ENCODE measurements at places on chromosomes 1 and 21.
A peak's percentile ranks its signal among the peaks of the same experiment; 100 is the strongest.

DNA sequence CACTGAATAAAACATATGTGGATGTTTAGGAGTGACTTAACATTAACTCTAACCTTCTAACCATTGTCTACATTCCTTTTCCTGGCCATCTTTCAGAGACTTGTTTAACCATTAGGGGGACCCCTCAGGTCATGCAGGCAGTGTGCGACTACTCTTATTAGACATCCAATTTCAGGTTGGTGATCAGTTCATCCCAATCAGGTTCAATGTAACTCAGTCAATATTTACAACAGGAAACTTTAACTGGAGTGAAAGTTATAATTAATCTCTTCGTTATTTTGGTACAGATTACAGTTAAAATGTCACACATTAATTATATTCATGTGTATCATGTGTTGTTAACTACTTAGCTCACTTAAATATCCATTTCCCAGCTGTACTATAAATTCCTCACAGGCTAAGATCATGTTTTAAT is 68.8 kb upstream of the RGS1 start:
- DNase-seq, result peak; percentile 5

DNA sequence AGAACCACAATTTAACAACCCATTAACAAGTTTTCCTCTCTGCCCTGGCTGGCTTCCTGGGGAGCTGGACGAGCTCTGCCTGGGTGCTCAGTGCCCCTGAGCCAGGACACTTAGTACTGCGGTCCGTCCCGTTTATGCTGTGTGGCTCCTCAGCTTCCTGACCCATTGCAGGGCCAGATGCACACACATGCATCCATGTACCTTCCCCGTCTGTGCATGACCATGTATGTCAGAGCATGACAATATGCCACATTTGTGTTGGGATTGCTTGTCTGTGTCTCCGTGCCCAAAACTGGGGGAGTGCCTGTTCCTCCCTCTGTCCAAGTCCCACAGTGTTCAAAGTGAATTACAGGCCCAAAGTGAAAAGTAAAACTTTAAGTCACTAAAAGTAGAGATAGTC is 9.7 kb upstream of the TFF3 start:
- DNase-seq, result no peak

- DNase-seq, result no peak
These were observed 1.2 kb upstream of the UBAP2L start for GRCh38 chr1:154219541-154219940.

DNA sequence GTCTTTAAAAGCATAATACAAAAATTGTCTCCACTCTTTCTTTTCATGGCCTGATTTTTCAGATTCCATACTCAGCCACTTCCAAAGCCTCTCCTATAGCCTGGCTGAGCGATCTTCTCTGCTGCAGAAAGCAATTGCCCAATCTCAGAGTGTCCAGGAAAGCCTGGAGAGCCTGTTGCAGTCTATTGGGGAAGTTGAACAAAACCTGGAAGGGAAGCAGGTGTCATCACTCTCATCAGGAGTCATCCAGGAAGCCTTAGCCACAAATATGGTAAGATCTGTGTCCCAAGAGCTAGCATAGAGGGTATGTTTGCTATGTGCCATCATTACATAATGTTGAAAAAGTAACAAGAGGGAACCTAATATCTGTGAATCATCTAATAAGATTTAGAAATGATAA is 130.7 kb upstream of the BMP8A start:
- DNase-seq, result no peak

DNA sequence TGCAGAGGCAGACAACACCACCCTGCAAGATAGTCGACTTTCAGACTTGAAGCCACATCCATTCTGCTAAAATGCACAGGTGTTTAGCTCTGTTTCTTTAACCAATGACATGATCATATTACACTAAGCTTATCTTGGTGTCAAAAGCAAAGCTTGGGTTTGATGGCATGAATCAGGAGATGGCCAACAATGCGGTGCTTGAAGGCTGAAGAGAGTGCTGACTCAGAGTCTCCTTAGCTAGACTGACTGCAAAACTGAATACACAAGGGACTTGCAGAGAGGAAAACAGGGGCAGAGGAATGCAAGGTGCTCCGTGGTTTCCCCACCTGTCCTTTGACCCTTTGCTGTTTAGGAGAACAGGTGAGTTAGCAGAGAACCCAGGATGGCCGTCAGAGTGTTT is 262.6 kb downstream of the SIPA1L2 start:
- DNase-seq, result no peak

GRCh38 chr1:201495551-201496295 is 11.2 kb downstream of the CSRP1 start:
- no peak for DNase-seq

- DNase-seq, result no peak
These were observed 148.0 kb upstream of the C1orf174 start for GRCh38 chr1:4048076-4048475.

DNA sequence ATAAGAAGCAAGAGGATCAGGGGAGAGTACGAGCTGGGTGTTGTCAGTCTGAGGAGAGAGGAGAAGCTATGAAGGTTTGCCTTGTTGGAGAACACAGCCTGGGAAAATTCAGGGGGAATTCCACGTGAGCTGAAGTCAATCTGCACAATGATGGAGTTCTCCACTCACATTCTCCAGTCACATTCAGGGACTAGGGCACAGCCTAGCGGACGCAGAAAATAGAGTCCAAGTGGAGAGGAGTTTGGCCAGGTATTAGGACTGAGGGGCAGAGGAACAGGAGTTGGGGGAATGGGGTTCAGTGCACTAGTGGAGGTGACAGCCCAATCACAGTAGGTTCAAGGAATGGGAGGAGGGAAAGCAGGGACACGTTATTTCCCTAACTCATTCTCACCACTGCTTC is 124.0 kb downstream of the KCNH1 start:
- DNase-seq, result no peak

GRCh38 chr1:170290276-170290675 is 144.5 kb downstream of the NTMT2 start:
- DNase-seq, result no peak

GRCh38 chr1:119859647-119860046 is 36.7 kb downstream of the ADAM30 start:
- peak; percentile 65 for DNase-seq

DNA sequence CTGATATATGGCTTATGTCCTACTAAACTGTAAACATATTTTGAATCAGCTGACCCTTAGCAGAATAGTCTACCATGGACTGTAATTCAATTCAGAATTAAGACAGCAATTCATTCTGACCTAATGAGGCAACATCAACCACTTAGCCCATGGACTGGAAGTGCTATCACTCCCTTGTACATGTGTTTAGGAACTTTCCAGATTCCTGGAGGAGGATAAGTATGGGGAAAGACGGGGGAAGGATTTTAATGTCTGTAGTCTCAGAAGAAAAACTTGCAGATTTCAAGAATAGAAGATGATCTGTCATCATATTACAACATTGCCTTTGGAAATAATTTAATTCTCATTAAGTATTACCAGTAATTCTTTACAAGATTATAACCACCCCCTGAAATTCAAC is 56.3 kb downstream of the PTGFR start:
- DNase-seq, result no peak

GRCh38 chr1:103341377-103341880 is 184.1 kb upstream of the RNPC3 start:
- DNase-seq, result no peak

- DNase-seq, result no peak
These were observed 7.1 kb downstream of the MORN1 start for GRCh38 chr1:2384130-2384860.

- no peak for DNase-seq
These were observed 16.0 kb upstream of the OLIG1 start for GRCh38 chr21:33053951-33054350.

DNA sequence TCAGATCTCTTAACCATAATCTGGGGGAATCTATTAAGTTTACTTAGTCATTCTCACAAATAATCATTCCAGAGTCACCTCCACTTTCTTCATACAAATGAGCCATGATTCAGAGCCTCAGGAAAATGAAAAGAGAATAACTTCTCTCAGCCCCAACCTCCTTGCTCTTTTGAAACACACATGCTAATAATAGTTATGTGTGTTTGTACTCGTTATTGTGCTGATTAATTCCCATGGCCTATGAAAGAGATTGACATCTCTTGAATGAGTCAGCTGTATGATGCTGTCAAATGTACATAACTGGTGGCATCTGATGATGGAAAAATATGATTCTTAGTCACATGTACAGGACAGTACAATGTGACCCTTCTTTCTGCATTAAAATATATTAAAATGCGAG is 41.5 kb downstream of the DTL start:
- no peak for DNase-seq

GRCh38 chr1:82867781-82868180 is 1067.0 kb downstream of the ADGRL2 start:
- DNase-seq, result no peak

DNA sequence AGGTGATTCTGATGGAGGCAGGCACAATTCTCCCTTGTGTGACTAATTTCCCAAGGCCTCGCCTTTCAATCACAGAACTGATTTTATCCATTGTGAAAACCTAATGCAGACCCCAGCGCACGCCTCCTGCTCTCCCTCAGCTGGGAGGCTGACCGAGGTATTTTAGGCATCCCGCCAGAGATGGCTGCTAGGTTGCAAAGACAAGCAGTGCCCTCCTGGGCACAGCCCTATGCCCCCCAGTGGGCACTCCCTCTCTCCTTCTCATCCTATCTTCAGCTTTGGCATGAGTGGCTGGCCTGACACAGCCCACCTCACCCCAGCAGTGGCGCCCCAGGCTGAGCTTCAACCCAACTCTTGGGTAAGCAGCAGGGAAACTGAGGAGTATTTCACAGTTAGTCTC is 24.2 kb upstream of the ZNF648 start:
- no peak for DNase-seq

DNA sequence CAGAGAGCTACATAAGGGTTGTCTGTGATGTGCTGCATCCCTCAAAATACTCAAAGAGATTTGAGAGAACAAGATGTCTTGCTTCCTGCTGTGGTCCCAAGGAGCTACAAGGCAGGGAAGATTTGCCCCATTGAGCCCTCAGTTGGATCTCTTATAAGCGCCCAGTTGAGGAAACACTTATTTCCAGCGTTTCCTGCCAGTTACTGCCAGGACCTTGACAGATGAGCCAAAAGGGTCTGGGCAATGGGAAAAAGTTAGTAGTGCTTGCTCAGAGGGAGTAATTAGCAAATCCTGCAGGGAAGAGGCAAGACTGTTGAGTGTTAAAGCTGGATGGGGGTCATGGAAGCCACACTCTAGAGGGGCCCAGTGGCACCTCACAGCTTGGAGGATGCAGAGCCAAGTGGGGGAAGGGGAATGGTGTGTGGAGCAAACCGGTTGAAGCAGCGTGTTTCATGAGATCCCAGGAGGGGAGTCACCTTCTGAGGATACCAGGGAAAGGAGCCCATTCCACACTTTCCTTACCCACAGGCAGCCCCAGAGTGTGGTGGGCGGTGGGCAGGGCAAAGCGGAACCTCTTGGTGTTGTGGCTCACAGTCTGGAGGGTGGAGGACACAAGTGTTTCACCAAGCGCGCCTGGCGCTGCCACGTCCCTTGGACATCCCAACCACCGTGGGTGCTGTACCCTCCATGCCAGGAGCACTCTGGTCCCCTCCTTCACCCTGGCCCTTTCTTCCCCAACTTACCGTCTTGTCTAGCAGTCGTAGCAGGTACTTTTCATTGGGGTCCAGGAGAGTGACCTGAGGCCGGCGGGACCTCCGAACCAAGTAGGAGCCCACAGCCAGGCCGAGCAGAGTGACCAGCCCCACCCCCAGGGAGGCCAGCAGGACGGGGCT is 805 bp downstream of the CYB5R1 start:
- DNase-seq, result no peak

- no peak for DNase-seq
These were observed 6.8 kb downstream of the RGS8 start for GRCh38 chr1:182677397-182678098.

DNA sequence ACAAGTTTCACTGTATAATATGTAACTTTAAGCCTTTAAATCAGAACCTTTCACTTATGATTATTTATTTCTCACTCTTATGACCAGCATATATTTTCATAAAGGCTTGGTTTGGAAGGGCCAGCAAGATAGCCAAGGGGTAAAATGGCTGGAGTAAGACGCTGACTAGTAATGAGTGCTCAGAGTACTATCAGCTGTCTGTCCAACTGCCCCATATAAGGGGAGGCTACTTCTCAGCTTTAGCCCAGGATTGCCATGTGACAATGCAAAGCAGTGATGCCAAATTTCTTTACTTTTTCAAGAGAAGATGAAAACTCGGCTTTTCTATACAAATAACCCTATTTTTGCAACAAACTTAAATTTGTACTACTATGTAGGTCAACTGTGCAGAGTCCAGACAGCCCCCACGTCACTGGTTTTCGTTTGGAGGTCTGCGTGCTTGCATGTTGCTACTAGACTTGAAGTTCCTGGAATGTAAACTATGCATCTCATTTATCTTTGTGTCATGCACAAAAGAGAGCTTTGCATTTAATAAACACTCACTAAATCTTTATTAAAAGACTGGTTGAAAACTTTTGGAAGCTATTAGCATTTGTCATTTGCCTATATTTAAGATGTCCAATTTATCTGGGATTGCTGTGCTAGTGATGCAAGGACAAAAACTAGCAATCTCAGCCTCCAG is 110.4 kb downstream of the TNFSF18 start:
- no peak for DNase-seq

DNA sequence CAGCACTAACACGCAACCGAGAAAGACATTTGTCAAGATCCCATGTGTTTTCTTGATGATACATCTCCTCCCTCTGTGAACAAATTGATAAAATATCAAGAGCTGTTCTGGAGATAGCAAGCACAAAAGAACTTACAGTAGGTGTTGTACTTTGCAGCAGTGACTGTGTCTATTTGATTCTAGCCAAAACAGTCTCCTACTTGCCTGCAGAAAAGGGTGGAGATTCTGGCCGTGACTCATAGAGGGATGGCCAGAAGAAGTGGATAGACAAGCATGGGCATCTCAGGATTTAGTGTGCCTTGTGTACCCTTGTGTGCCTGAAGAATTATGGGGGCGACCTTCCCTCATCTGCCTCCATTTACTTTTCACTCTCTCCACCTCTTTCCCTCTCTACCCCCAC is 458.4 kb upstream of the LRRC7 start:
- DNase-seq, result no peak

DNA sequence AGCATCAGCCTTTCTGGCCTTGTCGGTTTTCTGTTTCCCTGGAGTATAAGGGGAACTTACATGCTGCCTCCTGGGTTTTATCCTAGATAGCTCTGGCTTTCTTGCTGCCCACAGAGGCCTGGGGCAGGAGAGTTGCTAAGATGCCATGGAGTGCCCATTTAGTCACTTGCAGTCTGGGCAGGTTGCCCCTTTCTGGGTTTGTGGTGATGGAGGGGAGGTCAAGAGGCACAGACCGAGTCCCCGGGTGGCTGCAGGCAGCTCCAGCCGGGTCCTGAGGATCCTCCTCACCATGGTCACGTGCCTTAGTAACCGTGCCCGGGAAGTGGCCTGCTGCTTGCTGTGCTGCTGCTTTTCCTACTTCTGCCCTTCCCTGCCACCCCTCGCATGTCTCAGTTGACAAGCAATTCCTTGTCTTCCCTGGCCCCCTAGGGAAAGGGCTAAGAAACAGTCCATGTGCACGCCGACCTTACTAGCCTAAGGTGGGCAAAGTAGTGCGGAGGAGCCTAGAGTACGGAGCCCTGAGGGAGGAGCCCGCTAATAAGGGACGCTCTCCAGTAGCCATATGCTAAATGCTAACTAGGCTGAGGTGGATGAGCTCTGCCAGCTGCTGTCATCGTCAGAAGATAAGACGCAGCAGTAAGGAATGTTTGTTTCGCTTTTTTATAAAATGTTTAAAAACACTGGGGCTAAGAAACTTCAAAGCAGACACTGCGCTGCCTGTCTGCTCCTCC is 34.8 kb downstream of the CLCA1 start:
- DNase-seq, result no peak

All from GDM1 (cell line).